ENCODE measurements at places on chromosomes 1 and 21. TPM values are rescaled to one million over a fixed set of nuclear protein-coding genes. Genes with fewer than 3 reads are reported as not detected.

DNA sequence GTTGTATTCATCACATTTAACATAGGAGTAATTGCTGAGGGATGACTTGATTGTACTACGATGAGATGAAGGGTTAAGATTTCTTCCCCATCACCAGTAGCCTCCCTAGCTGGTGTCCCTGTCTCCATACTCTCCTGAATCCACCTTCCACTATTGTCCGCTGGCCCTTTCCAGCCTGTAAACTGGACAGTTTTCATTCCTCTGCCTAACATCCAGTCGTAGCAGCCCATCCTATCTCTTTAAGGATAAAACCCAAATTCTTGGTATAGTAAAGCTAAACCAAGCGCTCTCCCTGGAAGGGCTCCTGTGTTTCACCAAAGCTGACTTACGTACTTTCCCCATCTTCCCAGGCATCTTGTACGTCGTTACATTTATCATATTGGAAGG lies 670 bp downstream of the COX20 start:
- H3K27ac ChIP-seq = peak overlapping the region; percentile 94
- peaks cover 13% of the 10 kb centered on the region for H3K27me3 ChIP-seq
- H3K36me3 ChIP-seq = no peaks in the 10 kb centered on the region

- H3K27me3 ChIP-seq = peaks cover 22% of the 10 kb centered on the region
- H3K27ac ChIP-seq = no peak overlapping the region
- no peaks in the 10 kb centered on the region for H3K36me3 ChIP-seq
- no peaks in the 10 kb centered on the region for H3K4me1 ChIP-seq
- H3K4me3 ChIP-seq = peak overlapping the region; percentile 81
- DNase-seq = no peak
These were observed 1.1 kb downstream of the PUSL1 start for GRCh38 chr1:1309251-1310108.

Gene DOCK7
- total RNA-seq = 70.8 TPM

DNA sequence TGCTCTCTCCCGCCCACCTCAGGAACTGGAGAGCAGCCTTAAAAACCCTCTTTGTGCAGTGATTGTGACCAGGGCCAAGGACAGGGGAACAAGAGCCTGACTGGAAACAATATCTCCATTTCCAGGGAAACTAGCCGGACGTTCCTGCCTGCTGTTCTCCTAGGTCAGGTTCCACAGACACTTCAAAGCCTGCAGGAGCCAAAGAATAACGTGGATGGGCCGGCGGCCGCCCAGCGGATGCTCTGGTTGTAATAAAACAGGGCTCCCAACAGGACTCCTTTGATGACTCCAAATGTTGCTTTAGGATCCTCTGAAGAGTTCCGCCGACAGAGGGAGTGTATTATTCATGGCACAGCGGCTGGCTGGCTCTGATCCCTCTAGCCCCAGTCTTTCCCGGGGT lies 162.2 kb downstream of the PLXNA2 start:
- no peaks in the 10 kb centered on the region for H3K36me3 ChIP-seq
- no peak overlapping the region for H3K4me3 ChIP-seq
- H3K27me3 ChIP-seq = peaks cover 6% of the 10 kb centered on the region
- H3K27ac ChIP-seq = no peak overlapping the region
- H3K4me1 ChIP-seq = peaks cover 43% of the 10 kb centered on the region
- no peak for DNase-seq

- peak; percentile 92 for DNase-seq
- peak overlapping the region; percentile 12 for H3K27ac ChIP-seq
- peaks cover 16% of the 10 kb centered on the region for H3K27me3 ChIP-seq
- H3K4me1 ChIP-seq = peaks cover 24% of the 10 kb centered on the region
These were observed 2.7 kb upstream of the SDC3 start for GRCh38 chr1:30911059-30911954.

Gene NPHS2
- not detected for total RNA-seq

- no peaks in the 10 kb centered on the region for H3K36me3 ChIP-seq
- peaks cover 3% of the 10 kb centered on the region for H3K27me3 ChIP-seq
- no peak overlapping the region for H3K27ac ChIP-seq
- peak overlapping the region; percentile 100 for H3K4me3 ChIP-seq
- DNase-seq = no peak
These were observed 1.8 kb downstream of the EYA3 start for GRCh38 chr1:28086651-28087050.

DNA sequence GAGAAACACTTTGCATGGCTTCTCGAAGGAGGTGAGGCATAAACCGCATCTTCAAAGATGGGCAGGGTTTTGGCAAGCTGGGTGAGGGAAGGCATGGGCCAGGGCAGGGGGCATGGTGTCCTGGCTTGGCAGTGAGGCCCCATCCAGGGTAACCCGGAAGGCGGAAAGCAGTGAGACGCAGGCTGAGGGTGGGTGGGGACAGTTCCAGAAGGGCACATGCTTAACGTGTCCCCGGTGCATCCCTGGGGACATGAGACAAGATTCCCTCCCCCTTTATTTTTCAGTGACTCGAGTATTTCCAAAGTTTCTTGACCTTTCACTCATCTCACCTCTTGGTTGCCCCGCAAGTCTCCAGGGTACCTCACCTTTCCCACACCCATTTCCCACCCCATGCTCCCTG lies 122.8 kb upstream of the SLC25A33 start:
- peaks cover 19% of the 10 kb centered on the region for H3K4me1 ChIP-seq
- peaks cover 7% of the 10 kb centered on the region for H3K27me3 ChIP-seq
- peak overlapping the region; percentile 6 for H3K27ac ChIP-seq
- no peaks in the 10 kb centered on the region for H3K36me3 ChIP-seq
- no peak overlapping the region for H3K4me3 ChIP-seq
- no peak for DNase-seq

GRCh38 chr1:150406483-150406882 lies 42.5 kb downstream of the RPRD2 start:
- H3K4me1 ChIP-seq = peaks cover 7% of the 10 kb centered on the region
- no peak overlapping the region for H3K27ac ChIP-seq
- H3K27me3 ChIP-seq = no peaks in the 10 kb centered on the region
- DNase-seq = no peak

- H3K4me1 ChIP-seq = peaks cover 22% of the 10 kb centered on the region
- H3K36me3 ChIP-seq = peaks cover 5% of the 10 kb centered on the region
- H3K27ac ChIP-seq = no peak overlapping the region
These were observed 1237.5 kb downstream of the AMY1C start for GRCh38 chr1:104987210-104987609.

Gene GBP5
- not detected for total RNA-seq

DNA sequence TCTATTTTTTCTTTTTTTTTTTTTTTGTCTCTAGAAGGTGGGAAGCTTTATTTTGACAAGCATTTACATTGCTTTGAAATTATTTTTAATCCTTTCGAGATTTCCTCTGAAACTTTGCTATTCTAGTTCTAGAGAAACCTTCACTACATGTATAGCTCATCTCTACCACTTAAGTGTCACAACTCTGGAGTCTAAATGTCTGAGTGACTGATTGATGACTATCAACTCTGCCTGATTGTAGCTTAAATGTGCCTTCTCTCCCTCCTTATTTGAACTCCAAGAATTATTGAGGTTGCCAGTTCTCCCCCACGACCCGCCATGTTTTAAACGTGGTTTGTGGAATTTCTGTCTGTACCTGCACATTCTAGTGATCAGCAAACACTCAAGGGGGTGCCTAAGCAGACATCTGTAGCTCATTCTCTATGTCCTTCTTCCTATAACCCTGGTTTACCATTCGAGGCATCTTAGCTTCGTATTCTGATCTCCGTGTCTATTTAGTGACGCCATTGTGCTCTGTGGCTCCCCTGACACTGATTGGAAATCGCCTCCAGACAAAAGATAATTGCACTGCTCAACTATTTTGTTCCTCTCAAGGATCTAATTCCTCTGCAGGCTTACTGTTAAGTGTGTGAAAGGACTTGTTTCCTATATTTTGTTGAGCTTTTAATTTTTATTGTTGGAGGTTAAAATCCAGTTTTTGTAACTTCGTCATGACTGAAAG lies 1570.6 kb downstream of the BRINP3 start:
- no peak overlapping the region for H3K4me3 ChIP-seq
- H3K27me3 ChIP-seq = no peaks in the 10 kb centered on the region
- H3K27ac ChIP-seq = no peak overlapping the region
- no peaks in the 10 kb centered on the region for H3K4me1 ChIP-seq

Data from glutamatergic neuron (in vitro differentiated cells).